ENCODE measurements at places on chromosomes 3 and 15. TPM values are rescaled to one million over a fixed set of nuclear protein-coding genes. Genes with fewer than 3 reads are reported as not detected.

Gene TNNC1
- total RNA-seq: 0.45 TPM

Gene CFAP91
- 7.0 TPM for total RNA-seq

Gene DNAH12
- 0.09 TPM for total RNA-seq

Gene PLSCR2
- not detected for total RNA-seq

Gene MNS1
- 9.6 TPM for total RNA-seq

Gene STARD9
- total RNA-seq: 16.5 TPM

Gene CACNA1D
- 1.1 TPM for total RNA-seq

Gene MUC20
- 2.3 TPM for total RNA-seq

Gene CTNNB1
- 512 TPM for total RNA-seq

Gene GTPBP8
- total RNA-seq: 26.7 TPM

Gene SAMMSON
- not detected for total RNA-seq

Gene ADAMTS17
- total RNA-seq: 2.3 TPM

Gene CNTN3
- total RNA-seq: 0.50 TPM

Gene DOCK3
- 5.0 TPM for total RNA-seq

Gene ACVR2B
- 79.1 TPM for total RNA-seq

Gene C2CD4A
- not detected for total RNA-seq

- no peak for DNase-seq
Measured at GRCh38 chr3:14312375-14312774, 90.0 kb upstream of the SLC6A6 start.

DNA sequence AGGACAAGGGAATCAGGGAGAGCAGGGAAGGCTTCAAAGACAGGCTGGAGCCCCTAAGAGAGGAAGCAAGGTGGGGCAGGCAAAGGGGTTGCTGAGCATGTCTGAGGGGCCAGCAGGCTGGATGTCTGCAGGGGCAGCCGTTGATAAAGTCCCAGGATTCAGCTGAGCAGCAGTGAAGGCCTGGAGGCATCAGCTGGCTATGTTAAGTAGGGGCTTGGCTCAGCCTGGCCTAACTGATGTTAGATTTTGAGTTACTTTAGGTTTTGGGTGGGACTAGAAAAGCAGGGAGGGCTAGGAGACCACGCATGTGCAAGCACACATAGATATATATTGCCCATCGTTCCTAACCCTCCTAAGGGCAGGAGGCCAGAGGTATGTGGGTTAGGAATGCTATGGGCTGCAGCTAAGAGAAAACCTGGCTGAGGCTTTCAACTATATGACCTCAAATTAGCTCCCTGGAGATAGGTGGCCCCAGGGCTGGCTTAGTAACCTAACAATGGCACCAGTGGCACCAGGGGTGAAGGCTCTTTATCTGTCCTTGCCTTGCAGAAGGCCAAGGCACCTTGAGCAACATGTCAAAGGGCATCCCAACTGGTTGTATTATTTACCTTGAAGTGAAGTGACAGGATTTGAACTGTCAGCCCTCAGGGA is 331.5 kb upstream of the CTDSPL start:
- no peak for DNase-seq

GRCh38 chr15:84638103-84638502 is 16.0 kb downstream of the WDR73 start:
- no peak for DNase-seq

- no peak for DNase-seq
Measured at GRCh38 chr15:61654918-61655317, 405.3 kb downstream of the VPS13C start.

DNA sequence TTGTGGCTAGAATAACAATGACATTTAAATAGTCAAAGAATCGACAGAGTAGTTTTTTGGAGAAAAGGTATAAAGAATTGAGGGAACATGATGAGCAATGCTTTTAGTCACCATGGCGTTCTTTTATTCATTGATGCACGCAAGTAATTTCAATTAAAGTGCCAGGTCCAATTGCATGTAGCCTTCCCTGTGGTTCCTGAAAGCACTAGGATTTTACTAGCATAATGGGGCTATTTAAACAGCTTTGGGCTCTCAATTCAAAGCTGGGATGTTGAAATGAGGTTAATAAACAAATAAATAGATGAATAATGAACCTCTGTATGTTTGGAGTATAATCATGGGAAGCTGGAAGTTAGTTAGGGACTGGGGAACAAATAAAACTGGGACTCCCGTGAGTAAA is 121.2 kb upstream of the GAP43 start:
- no peak for DNase-seq

- no peak for DNase-seq
Measured at GRCh38 chr3:67415511-67415910, 238.9 kb downstream of the SUCLG2 start.

GRCh38 chr3:127420829-127421228 is 133.0 kb upstream of the PRR20G start:
- no peak for DNase-seq

GRCh38 chr3:52233108-52233591 is 5.8 kb downstream of the TWF2 start:
- no peak for DNase-seq

GRCh38 chr3:116716490-116716889 is 6.9 kb downstream of the TUSC7 start:
- no peak for DNase-seq

DNA sequence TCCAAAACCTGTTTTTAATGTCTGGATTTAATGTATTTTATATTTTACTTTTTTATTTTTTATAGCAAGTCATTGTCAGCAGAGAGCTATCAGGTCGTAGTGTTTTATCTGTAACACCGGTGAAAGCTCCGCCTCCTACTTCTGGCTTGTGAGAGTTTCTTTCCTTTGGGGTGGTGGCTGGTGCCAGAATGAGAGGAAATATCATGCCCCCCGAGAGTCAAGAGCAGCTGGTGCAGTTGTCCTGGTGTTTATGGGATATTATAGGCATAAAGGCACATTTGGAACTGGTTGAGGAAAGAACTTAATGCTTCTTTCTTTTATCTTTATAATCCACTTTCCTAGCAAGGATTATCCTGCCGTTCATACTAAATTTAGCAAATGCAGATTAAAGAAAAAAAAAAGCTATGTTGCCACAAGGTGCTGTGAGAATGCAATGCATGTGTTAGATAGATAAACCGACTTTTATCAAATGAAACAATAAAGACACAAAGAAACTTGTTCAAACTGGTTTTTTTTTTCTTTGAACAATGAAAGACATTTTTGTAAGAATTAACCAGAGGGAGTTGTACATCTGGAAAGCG is 260.1 kb upstream of the PLSCR5 start:
- no peak for DNase-seq

- no peak for DNase-seq
Measured at GRCh38 chr3:161349529-161350312, 21.6 kb downstream of the SPTSSB start.

- no peak for DNase-seq
Measured at GRCh38 chr15:73826711-73827251, 46.6 kb upstream of the TBC1D21 start.

DNA sequence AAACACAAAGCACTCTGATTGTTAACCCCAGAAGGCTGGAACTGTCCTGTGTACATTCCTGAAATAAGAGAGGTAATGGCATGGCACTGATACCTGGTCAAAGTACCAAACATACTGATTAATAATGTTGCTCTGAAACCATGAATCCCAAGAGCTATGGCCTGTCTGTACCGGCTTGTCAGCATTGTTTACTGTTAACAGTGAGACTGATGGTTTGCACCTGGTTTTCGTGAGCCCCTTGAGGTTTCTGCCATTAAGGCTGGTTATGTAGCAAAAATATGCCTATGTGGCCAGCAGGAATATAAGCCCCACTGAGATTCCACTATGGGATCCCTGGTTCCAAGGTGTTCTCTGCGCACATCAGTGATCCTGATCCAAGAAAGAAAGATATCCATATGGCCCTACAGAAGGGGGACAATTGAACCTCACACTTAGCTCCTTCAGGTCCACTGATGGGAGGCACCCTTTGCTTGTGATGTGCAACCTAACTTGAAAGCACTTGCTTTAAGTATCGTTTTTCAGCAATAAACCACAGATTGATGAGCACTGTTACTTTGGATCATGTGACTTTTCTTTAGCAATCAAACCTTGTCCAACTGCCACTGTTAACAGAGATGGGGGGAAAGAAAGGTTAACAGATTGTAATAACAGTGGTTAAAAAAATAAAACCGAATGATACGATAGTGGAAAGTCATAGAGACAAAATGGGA is 65.2 kb downstream of the TBL1XR1 start:
- no peak for DNase-seq

DNA sequence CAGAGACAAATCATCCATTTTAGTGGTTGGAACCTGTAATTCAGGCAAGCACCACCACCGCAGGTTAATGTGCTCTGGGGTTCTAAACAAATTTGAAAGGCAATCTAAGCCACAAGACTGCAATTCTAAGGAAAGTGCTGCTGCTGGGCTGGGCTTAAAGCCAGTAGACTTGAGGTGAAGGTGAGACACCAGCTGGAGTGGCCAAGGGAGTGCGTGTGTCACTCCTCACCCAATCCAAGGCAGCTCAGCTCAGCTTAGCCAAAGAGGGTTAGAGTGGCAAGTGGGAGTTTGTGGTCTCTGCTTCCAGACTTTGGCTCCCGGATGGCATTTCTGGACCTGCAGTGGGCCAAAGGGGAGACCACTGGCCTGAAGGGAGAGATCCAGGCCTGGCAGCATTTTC is 1655.6 kb downstream of the SI start:
- DNase-seq: no peak

GRCh38 chr15:37253877-37254276 is 153.5 kb upstream of the MEIS2 start:
- no peak for DNase-seq

- DNase-seq: no peak
Measured at GRCh38 chr3:49248840-49249227, 28.2 kb downstream of the C3orf62 start.

GRCh38 chr3:176663837-176664831 is 533.1 kb downstream of the TBL1XR1 start:
- DNase-seq: no peak

GRCh38 chr3:77150028-77150427 is 110.1 kb downstream of the ROBO2 start:
- no peak for DNase-seq

DNA sequence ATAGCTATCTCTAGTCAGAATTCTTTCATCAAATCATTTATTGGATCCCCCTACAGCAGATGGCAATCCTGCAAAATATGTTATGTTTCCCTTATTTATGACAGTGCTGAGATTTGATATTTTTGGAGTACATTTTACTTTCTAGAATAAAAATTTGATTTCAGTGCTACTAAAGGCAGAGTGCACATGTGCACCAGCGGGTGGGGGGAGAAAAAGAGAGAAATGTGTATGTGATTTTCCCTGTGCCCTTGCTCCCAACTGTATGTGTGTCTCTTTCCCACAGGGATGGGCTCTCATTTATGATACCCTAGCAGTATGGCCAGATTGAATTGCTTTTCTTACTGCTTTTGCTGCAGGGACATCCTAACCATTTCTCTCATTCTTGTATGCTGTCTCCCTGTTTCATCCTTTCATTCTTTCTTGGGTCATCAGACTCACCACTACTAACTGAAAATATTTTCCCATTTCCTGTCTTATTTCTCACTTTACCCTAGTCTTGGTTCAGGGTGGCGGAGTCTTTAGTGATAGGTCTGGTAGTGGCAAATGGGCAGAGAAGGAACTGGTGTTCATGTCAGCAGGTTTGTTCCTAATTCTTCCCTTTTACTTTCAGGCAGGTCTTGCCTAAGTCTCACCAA is 140.7 kb downstream of the TCF12 start:
- DNase-seq: no peak

GRCh38 chr15:65870889-65871533 is 1.7 kb downstream of the RAB11A start:
- DNase-seq: no peak

DNA sequence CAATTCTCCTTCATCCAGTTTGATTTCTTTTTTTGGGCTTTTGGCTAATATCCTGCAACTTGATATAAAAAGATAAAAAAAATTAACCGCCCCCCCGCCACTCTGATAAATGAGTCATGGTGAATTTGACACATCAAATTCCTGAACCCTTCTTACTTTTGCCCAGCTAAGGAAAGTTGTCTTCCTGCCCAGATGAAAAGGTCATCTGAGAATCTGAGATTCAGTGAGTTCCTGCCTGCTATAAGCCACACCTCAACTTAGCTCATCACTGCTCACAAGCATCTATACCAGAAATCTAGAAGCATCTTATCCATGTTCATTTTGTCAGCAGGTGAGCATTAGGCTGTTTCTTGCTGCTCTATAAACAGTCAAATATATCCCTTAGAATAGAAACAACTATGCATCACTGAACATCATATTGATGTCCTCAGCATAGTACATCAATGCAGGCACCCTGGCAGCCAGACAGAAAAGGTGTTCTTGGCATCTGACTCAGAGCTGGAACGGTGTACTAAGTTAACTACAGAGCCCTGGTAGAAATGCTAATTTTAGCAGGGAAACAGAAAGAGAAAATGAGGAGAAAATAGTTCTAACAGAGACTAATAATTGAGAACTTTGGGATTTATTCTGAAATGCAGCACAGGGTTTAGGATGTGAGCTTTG is 77.1 kb downstream of the SEMA6D start:
- no peak for DNase-seq

- DNase-seq: no peak
Measured at GRCh38 chr3:135014566-135014965, 219.5 kb downstream of the EPHB1 start.

DNA sequence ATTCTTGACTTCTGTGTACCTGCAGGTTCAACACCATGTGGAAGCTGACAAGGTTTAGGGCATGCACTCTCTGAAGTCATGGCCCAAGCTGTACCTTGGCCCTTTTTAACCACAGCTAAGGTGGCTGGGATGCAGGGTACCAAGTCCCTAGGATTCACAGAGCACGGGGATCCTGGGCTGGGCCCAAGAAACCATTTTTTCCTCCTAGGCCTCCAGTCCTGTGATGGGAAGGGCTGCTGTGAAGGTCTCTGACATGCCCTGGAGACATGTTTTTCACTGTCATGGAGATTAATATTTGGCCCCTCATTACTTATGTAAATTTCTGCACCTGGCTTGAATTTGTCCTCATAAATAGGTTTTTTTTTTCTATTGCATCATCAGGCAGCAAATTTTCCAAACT is 937.5 kb upstream of the ROBO1 start:
- no peak for DNase-seq

DNA sequence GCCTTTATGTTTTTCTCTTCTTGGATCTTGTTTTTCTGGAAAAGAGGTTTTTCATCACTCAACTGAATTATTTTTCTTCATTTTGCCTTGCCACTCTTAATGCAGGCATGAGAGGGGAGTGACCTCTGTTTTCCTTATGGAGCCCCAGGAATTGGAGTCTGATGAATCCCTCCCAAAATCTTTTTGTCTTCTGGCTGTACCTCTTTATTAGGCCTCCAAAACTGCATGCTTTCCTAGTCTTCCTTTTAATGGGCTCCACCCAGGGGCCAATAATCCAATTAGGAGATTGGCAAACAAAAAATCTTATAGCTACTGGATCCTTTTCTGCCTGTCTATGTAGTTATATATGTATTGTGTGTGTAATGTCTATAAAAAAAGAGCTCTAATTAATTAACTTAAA is 192.4 kb upstream of the PEX5L start:
- no peak for DNase-seq

GRCh38 chr3:134134240-134134639 is 104.5 kb upstream of the SLCO2A1 start:
- DNase-seq: no peak

- no peak for DNase-seq
Measured at GRCh38 chr3:188720215-188720614, 451.6 kb upstream of the TPRG1 start.

GRCh38 chr3:148820361-148821245 is 7.0 kb upstream of the CPB1 start:
- DNase-seq: no peak
